ENCODE measurements at places on chromosomes 4 and X.

DNA sequence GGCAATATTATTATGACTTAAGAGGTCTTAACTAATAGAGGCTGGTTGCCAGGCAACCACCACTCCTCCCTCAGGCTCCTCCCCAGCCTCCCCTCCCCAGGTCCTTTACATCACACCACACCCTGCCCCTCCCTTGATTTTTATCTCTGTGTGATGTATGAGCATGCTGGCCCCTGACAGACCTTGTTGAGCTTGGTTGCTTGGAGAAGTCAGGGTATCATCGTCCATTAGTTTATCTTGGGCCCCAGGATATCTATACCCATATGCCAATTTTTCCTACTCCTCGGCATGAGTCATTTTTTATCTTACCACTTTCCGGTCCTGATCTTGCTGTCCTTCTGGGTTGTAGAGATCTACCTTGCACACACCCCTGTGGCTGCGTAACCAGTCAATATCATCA is 2.5 kb downstream of the AKAP4 start:
- DNase-seq, result no peak

DNA sequence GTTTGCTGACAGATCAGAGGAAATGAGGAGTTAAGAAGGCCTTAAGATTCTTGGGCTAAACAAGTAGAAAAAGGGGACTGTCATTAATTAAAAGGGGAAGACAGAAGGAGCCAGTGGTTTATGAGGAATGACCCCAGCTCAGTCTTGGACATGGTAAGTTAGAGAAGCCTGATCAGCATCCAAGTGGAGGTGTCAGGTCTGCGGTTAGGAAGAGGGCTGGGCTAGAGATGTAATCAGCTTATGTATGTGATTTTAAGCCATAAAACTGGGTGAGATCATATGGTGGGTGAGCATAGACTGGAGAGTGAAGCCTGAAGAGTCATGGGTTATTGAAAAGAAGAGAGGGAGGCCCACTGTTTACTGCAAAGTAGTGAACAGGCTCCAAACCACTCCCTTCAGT is 246.1 kb downstream of the NR3C2 start:
- no peak for DNase-seq

DNA sequence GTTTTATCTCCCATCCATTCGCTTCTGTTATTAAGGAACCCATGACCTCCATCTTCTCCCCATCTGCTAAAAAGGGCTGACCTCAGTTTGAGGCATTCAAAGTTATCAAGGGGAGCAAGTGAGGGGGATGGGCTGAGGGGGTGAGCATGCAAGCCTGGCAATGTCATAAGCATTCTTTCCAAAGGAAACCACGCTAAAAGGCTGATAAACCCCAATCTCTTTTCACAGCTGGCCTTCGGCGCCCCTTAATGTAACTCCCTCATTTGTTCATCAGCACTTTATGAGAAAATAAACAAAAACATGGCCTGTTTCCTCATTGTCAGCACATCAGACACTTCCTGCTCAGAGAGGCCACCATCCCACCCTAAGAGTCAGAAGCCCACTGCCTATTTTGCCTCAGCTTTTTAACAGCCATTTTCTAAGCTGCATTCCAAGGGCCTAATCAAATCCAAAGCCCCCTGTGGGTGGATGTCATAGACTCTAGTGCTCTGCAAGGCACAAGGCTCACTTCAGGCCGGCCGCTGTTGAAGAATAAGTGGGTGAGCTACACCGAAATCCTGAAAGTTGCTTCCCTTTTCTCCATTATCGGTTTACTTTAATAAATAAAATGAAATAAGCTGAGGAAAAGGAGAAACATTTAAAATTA is 92.0 kb upstream of the SRD5A3 start:
- no peak for DNase-seq

DNA sequence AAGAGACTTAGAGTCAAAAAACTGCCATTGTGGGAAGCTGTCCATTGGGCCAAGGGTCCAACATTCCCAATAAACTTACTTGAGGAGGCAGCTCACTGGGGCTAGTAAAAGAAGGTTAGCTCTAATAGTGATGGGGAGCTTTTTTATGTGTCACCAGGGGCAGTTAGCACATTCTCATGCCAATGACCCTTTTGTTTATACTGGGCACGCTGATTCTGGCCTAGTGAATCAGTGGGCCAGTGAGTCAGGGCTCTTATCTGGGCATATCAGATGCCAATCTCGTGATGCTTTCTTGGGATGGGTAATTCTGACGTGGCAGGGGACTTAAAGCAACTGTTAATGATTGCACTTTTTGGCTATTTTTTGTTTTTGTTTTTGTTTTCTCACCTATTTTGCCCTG is 27.8 kb downstream of the TCEAL1 start:
- DNase-seq, result no peak

DNA sequence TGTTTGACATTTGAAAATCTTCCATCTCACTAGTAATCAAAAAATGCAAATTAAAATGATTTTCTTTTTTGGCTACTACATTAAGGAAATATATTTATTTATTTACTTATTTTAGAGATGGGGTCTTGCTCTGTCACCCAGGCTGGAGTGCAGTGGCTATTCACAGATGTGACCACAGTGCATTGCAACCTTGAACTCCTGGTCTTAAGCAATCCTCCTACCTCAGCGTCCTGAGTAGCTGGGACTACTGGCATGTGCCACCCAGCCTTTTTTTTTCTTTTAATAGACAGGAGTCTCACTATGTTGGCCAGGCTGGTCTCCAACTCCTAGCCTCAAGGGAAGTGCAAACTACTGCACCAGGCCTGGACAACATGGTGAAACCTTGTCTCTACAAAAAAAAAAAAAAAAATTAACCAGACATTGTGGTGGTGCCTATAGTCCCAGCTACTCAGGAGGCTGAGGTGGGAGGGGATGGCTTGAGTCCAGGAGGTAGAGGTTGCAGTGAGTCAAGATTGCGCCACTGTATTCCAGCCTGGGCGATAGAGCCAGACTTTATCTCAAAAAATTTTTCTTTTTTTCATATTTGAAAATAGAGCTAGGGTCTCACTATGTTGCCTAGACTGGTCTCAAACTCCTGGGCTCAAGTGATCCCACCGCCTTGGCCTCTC is 4.4 kb upstream of the SMIM14 start:
- DNase-seq, result no peak

DNA sequence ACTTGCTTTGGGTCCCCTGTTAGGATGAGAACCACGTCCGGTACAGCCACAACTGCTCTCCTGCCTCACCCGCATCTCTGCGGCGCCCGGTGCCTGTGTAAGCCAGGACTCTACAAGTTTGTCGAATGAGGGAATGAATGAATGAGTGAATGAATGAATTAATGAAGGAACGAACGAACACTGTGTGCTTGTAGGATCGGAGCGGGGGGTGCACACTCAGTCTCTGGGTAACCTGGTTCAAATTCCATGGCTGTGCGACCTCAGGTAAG is 201.4 kb upstream of the PSAPL1 start:
- no peak for DNase-seq

GRCh38 chr4:172708184-172708583 is 460.4 kb upstream of the GALNT7 start:
- no peak for DNase-seq

- no peak for DNase-seq
Measured at GRCh38 chrX:1306909-1307625, 29.5 kb upstream of the IL3RA start.

- no peak for DNase-seq
Measured at GRCh38 chr4:8320386-8320750, 50.8 kb downstream of the HTRA3 start.

GRCh38 chr4:126838941-126839679 is 793.6 kb upstream of the INTU start:
- no peak for DNase-seq

DNA sequence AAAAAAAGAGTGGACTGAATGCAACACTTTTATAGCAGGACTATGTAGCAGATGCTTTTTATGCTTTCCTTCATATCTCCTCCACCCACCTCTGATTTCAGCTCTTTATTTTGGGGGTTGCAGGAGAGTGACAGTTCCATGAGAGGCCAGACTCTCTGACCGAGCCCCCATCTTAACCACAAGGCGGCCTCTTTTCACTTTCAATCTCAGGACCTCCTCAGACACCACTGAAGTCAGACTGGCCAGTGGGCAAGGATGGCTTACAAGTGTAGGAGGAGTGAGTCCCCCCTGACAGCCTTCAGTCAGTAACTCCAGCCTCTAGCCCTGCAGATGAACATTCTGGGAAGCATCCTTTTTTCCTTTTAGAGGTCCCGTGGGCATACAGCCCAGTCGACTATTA is 140.8 kb downstream of the FRAS1 start:
- DNase-seq, result no peak

DNA sequence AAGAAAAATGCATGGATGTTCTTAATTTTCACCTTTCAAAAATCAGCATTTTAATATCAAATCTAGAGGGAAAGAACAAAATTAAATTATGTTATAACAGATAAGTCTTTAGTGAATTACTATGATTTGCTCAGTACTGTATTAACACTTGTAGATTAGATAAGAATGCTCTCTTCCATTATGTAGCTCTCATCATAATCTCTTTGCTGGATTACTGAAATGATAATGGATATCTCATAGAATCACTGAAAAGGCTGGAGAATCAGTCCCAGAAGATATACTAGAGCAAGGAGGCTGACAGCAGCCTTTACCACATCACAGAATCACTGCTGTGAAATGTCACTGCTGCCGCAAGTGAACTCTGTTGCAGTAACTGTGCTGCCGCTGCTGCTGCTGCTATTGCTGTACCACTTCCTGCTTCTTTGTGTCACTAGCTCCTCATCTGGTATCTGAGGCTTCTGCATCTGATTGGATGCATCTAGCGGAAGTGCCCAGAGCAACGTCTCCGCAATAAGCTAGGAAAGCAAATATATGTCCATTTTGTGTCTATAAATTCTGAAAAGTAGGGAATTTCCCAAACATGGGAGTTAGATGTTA is 738.2 kb downstream of the ADGRL3 start:
- DNase-seq, result no peak

DNA sequence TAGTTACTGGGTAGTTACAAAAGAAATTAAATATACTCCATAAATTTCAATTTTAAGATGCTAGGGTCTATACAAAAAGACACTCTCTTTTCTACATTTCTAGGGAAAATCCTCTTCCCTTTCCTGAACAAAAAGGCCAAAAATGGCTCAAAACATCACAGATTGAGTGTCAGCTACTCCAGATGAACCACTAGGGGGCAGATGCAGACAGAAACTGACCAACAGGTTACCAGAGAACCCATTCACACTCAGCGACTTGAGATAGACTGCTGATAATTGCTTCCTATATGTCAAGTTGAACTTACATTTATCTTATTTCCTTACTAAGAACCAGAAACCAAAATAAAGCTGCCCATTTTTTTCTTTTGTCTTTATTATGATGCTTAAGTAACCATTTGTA is 83.4 kb upstream of the MID1IP1 start:
- DNase-seq, result peak; percentile 32

- DNase-seq, result no peak
Measured at GRCh38 chr4:81632581-81633299, 161.0 kb upstream of the RASGEF1B start.

DNA sequence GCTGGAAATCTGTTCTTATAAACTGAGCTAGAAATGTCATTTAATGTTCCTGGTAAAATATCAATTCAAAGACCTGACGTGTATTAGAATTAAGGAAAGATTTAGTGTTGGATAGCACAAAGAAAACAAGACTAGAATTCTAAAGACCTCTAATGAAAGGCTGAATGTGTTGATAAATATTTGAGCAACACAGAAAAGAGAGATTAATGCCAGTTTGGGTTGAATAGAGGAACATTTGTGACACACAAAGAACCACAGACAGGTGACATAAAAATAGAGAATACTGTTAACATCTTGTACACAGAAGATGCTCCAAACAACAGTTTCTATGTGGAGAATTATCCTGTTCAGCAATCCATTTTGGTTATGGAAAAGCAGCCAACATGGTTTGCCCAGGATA is 222.1 kb upstream of the GALNT7 start:
- no peak for DNase-seq

DNA sequence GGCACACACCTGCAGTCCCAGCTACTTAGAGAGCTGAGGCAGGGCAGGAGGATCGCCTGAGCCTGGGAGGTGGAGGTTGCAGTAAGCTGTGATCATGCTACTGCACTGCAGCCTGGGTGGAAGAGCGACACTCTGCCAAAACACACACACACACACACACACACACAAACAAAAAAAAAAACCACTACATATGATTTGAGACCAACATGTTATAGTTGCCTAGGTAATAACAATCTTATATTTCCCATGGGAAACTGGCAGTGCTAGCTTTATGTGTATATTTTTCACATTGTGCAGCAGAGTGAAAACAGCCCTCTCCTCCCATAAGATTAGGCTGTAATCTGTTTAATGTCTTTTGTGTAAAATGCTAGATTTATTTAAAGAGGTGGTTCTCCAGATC is 3.1 kb upstream of the FAM241A start:
- DNase-seq, result no peak

- DNase-seq, result no peak
Measured at GRCh38 chr4:123405267-123405865, 8.8 kb downstream of the SPRY1 start.

GRCh38 chr4:2741626-2742025 is 14.5 kb downstream of the TNIP2 start:
- no peak for DNase-seq

DNA sequence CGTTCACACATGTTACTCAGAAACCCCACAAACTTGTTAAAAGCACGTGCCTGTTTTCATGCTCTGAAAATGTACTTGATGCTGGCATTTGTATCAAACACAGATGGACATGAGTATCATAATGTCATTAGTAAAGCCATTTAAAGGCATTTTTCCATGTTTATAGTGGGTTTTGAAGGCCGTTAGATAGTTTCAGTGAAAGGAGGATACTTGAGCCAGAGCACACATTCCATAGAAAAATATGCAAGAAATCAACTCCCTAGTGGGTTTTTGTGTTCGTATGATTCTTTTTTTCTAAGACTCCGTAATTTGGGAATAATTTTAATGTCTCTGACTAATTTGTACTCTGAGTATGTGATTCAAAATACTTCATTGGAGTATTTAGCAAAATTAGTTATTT is 216.2 kb upstream of the BMP3 start:
- no peak for DNase-seq

- no peak for DNase-seq
Measured at GRCh38 chr4:162871990-162872389, 294.7 kb downstream of the NAF1 start.

DNA sequence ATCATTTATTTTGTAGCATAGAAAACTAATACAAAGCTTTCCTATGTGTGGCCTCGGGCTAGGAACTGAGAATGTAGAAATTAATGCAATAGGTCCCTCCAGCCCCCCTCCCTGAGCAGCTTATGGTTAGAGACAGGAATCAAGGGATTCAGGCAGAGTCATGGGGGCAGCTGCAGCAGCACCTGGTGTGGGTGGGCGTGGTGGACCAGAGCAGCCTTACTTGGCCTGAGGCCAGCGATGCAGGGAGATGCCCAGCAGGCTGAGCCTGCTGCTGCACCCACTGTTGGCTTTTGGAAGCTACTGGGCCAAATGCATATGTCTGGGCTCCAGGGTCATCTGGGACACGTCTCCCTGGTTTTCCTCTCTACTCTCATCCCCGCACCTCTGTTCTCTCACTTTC is 74.0 kb downstream of the STK32B start:
- no peak for DNase-seq

GRCh38 chr4:72857216-72857615 is 212.3 kb downstream of the COX18 start:
- DNase-seq, result no peak

- DNase-seq, result no peak
Measured at GRCh38 chr4:42626629-42627146, 30.2 kb downstream of the ATP8A1 start.

All from activated CD4-positive, alpha-beta T cell treated with anti-CD3 and anti-CD28 coated beads, Interleukin-10, Interleukin-2, amounts not matched to agents 100 ng/mL and 50 ng/mL, durations not matched to agents 16 hours and 8 hours (primary cell).